Right forelimb (tissue), 1 donor: ENCODE measurements at places on chromosomes 6 and 20.

GRCh38 chr6:105573138-105573537, 170.3 kb upstream of the PREP start:
- DNase-seq = no peak

- DNase-seq = no peak
These were observed 29.3 kb upstream of the CTAGE9 start for GRCh38 chr6:131740161-131740560.

DNA sequence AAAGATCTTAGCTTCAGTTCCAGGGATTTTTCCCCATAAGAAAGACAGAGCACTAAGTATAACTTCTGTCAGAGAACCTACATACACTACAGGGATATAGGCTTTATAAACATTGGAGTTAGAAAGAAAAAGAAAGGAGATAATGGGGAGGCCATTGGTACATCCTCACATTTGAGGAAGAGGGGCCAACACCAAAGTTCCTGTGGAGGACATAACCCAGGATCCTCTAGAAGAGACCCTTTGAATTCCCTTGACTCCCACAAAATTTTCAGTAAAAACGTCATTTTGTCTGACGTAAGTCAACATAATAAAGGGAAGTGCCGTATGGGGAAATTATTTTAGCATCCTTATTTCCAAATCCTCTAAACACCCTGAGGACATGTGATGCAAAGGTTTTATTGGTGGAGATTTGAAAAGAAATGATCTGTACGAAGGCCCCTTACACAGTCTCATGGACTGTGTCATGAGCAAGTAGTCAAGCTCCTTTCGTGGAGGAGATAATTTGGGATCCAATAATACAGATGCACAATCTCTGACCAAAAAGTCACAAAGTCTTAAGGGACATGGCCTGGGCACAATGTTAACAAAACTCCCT, 33.2 kb downstream of the HLA-DRA start:
- no peak for DNase-seq

DNA sequence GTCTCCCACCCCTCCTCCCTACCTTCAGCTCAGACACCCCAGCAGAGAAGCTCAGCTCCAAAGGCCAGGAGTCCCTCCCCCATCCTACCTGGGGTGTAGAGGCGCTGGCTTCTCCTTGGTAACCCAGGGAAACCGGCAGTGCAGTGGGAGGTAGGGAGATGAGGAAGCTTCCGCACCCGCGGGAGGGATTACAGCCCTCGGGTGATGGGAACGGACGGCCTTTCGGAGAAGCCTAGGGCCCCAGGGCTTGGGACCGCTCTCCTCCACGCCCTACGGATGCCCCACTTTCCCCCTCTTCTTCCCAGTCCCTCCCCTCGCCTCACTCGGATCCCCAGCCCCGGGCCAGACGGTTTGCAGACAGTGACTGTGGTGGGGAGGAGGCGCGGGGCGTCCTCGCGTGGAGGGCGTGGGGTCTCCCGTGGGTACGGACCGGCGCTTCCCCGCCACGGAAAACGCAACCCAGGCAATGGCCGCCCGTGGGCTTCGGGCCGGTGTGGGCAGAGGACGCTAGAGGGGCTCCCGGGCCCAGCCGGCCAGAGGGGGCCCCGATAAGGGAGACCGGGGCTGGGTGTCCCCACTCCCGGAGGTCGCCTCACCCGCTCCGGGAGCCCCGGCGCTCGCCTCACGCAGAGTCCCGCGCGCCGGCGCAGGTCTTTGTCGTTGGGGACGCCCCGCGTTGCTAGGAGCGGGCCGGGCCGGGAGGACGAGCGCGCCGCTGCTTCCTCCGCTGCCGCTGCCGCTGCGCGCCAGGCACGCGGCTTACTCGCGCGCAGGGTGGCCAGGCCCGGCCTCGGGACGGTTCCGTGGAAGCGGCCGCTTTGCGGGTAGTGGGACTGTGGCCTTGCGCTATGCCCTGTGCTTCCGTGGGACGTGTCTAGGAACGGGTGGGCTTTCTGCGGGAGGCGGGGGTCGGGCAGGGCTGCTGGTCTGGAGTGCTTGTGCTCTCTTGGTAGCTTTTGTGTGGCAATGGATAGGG, 15.8 kb downstream of the AARS2 start:
- peak; percentile 61 for DNase-seq

- peak; percentile 78 for DNase-seq
These were observed 20.5 kb downstream of the COL9A1 start for GRCh38 chr6:70282312-70282918.

- no peak for DNase-seq
These were observed 27.0 kb downstream of the OLIG3 start for GRCh38 chr6:137467211-137467610.

GRCh38 chr20:47796971-47797370, 11.7 kb upstream of the SULF2 start:
- DNase-seq = no peak

DNA sequence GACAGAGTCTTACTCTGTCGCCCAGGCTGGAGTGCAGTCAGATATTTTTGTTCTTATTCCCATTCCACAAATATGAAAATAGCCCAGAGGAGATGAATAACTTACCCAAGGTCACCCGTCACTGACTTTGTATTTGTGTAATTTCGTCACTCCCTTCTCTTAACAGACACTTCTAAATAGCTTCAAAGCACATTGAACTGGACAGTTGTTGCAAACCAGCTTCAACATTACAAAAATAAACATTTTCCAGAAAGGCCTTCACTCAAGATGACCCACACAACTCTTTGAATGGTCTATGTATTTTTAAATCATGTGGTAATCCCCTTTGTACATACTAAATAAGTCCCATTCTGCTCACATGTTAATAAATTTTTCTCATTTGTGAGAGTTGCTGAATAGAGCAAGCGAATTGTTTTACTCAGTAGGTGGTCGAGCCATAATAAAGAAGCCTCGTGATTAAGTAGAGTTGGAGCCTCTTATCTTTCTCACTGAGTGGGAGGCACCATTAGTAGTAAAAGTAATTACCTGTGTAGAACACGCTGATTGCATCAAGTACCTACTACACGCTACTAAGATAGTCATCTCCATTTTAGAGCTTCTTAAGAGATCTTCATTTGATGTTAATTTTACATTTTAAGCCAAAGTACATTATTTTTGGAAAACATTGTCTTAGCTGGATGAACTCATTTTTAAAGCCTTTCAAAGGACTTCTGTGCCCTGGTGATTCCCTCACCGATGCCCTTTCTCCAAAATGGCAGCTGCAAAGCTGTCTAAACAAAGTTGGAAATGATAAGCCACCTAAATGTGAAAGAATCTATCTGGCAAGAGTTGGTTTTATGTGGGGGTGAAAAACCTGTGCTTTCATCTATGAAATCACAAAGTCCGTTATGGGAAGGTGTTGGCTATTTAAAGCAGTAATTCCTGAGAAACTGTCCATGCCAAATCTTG, 110.0 kb downstream of the TSHZ2 start:
- no peak for DNase-seq

GRCh38 chr6:144690133-144690532, 405.0 kb downstream of the UTRN start:
- DNase-seq = peak; percentile 58

- DNase-seq = no peak
These were observed 27.8 kb upstream of the GATA5 start for GRCh38 chr20:62503401-62504178.

DNA sequence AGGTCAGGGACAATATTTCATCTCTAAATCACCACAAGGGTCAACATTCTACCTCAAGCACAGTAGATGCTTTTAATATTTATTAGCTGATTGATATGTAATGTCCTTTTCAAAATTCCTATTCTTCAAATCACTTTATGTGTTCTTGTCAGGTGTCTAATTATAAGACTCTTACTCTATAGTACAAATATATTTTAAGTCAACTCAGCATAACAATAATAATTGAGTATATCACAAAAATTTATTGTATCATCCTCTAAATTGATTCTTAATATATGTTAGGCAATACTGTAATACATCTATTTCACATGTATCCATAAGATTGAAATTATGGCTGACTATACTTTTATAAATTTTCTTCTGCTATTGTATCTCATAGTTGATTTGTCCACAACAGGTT, 423.9 kb downstream of the PKHD1 start:
- DNase-seq = no peak

GRCh38 chr6:69953491-69953890, 87.1 kb downstream of the COL19A1 start:
- no peak for DNase-seq

DNA sequence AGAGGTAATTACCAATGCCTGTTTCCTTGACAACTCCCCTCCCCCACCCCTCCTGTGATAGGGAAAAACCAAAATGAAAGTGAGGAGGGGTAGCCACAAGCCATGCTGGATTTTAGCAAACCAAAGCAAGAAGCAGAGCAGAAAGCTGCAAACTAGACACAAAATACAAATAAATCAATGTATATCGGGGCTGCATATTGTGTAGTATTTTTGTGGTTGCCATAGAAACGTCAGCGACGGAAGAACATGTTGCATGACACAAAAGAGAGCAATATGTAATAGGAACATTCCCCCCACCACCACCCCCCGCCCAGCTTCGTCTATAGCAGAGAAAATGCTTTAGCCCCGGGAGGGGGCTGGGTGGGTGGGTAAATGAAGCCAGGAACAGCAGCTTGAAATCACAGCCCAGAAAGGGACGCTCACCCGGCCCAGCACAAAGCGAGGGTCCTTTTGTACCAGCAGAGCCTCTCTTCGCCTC, 548 bp downstream of the AGPAT4 start:
- DNase-seq = peak; percentile 78

DNA sequence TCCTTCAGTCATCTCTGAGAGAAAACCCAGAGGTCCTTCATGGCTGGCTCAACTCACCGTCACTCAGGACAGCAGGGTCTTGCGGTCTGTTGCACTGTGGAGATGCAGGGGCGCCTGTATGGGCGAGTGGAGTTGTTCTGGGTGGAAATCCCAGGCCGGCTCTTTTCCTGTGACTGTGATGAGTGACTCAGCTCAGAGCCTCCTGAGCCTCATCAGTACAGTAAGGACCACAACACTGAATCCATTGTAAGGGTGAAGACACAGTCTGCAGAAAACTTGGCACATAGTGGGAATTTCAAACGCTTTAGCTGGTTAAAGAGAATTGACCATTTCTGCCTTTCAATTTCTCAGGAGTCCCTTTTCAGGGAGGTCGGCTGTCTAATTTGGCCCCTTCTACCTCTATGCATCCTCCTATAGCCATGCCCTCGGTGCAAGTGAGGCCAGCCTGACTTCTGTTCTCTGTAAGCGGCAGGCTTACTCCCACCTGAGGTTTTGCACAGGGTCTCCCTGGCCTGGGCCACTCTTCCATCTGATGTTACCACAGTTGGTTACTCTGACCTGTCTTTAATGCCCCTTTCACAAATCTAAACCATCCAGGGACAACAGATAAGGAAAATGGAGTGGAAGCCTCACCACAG, 35.5 kb upstream of the TBXT start:
- DNase-seq = no peak

DNA sequence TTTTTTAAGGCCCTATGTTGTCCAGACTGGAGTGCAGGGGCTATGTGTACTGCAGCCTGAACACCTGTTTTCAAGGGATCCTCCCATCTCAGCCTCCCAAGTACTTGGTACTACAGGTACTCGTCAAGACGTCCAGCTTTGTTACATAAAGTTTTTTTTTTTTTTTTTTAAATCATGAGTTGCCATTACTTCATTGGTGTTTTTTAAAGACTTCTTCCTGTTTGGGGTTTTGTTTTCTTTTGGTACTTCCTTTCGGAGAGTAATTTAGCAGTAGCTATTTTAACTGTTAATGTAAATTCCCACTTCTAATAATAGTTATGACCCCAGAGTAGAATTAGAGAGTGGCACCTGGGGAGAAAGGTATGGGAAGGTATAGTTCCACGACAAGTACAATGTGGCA, 10.5 kb downstream of the ZNFX1 start:
- no peak for DNase-seq

GRCh38 chr6:104414723-104415122, 445.0 kb downstream of the HACE1 start:
- no peak for DNase-seq

GRCh38 chr6:149231778-149232177, 85.7 kb upstream of the TAB2 start:
- DNase-seq = no peak

- no peak for DNase-seq
These were observed 32.8 kb upstream of the SIRPB2 start for GRCh38 chr20:1524004-1524403.

DNA sequence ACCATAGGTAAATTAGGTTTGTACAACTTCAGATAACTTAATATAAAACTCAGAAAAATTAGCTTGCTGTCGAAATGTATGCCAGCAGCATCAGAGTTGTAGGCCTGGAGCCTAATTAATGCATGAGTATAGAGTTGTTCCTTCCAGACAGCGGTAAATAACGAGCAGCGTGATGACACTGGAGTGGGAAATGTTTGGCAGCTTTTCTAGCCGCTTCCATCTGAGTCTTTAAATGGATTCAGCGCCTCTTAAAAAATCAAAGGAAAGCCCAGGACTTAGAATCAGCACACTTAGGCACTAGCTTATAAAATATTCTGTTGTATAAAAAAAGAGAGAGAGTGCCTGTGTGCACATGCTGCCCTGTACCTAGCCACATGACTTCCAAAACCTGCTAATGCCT, 43.7 kb upstream of the SYNJ2 start:
- no peak for DNase-seq

DNA sequence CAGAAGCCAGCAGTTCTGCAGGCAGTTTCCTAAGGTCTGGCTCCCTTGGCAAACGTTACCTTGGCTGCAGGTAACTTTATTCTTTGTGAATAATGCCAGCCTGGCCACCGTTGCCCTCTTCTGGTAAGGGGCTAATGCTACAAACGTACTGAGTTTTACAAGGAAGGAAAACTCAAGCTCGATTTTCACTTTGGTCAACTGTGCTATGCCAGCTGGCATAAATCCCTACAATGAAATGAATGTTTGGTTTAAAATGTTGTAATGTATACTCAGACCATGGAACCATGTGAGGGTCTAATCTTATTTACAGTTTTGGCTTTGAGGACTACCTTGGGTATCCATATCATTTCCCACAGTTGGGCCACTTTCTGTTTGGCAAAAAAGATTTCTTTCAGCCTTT, 101.4 kb downstream of the SLX4IP start:
- DNase-seq = no peak

- no peak for DNase-seq
These were observed 290.9 kb upstream of the RNF217 start for GRCh38 chr6:124671324-124671723.

DNA sequence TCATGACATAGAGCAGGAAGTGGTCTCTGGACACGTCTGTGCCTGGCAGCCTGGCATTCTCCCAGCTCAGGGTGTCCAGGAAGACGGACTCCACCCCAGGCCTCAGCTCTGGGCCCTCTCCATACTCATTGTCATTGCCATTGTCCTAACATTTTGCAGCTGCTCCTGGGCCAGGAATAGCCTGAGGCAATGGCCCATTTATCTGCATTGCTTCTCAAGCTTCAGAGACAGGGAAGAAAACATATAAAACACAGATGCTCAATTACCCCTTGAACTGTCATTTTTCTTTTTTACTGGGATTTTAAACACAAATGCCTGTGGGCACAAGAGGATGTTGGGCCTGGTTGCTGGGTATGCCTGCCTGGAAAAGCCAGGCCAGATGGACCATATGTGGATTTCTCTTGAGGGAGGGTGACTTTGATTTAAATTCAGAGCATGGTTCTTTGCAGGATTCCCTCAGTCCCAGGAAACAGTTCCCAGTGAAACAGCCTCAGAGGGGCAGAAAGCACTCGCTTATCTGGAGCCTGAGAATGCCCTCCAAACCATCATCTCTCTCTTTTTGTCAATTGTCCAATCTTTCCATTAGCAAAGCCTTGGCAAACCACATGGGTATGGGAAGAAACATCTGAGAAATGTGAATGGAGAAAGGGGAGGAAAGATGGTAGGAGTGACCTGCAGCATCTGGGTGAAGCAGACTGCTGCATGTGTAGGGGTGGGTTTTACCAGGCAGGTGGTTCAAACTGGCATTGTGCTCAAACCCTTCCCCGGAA, 17.9 kb downstream of the LAMP5 start:
- no peak for DNase-seq
